Inflammatory macrophage treated with lipopolysaccharide for 4 hours (primary cell): ENCODE measurements at places on chromosomes 7 and 10.

DNA sequence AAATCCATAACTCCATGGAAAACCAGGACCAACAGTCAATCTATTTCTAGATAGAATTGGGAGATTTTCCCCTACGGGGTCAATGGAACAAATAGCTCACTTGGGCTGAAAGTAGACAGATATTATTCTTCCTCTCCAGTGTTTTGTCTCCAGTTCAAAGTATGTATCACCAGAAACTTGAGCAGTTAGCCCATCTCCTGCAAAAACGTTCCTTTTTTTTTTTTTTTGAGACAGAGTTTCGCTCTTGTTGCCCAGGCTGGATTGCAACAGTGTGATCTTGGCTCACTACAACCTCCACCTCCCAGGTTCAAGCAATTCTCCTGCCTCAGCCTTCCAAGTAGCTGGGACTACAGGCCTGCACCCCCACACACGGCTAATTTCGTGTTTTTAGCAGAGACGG, 390.0 kb upstream of the AUTS2 start:
- DNase-seq = no peak

- peak; percentile 54 for DNase-seq
Observed at GRCh38 chr10:5945561-5946418, 31.6 kb downstream of the IL15RA start.

GRCh38 chr7:51619880-51620279, 303.3 kb upstream of the COBL start:
- DNase-seq = no peak

DNA sequence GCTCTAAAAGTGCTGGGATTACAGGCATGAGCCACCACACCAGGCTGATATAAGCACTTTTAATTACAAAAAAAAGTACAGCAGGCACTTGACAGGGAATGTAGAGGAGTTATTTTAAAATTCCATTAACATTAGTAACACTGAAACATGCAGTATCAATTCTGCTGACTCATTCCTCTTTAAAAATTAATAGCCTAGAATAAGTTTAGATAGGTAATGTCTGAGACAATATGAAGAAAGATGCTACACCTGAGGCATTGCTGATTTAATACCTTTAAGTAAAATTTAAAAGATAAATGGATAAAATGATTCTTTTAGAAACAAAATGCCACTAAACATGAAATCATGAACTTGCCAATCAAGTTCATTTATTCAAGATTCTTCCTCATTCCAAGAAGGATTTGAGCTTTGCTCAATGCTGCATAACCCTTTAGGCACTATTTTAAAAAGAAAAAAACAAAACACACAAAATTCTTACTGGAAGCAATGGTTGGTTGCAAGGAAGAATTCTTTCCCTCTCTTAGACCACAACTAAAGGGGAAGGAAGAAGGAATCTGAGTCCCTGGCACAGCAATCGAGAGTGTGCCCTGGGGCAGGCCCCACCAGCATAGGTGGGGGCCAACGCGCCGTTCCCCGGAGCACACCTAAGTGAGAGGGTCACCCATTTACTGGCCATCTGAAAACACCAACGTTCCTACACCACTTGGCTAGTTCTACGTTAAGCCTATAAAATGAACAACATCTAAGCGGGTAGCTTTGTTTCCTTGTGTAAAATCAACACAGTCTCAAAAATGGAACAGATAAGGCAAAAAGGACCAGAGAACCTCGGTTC, 26.6 kb downstream of the ESYT2 start:
- no peak for DNase-seq

DNA sequence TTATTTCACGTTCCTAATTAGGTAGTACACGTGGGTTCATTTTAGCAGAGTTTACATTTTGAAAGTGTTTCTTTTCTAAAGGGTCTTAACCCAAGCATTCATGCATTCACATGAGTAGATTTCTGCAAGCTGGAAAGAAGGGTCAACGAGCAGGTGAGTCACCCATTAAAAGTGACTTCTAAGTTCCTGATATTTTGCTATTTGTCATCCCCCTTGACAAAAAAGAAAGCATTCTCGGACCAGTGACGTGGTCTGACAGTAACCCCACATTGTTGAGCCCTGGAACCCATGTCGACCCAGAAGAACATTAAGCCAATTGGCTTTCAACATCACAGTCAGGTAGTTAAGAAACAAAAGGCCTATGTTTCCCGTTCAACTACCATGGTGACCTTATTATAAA, 49.6 kb downstream of the ABCB5 start:
- no peak for DNase-seq

- peak; percentile 82 for DNase-seq
Observed at GRCh38 chr7:18874880-18875279, 242.6 kb downstream of the TWIST1 start.

DNA sequence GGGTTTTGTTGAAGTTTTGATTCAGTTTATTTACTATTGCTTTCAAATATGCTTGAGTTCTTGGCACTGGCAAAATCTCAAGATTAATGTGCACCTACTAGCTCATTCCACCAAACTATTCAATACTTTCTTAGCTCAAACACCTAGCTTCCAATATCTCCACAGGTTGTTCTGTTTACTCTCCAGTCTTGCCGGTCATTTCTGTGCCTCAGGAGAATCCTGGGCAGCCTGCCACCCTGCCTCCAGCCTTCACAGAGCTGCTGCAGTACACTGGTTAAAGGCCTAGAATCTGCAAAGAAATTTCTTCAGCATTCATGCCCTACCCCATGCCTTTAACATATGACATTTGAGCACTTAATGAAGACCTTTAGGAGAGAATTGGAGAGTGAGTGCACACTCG, 4.0 kb upstream of the TMEM106B start:
- DNase-seq = no peak

GRCh38 chr10:12890958-12891357, 110.6 kb downstream of the CCDC3 start:
- DNase-seq = no peak

GRCh38 chr10:94496010-94496409, 49.6 kb upstream of the HELLS start:
- no peak for DNase-seq

DNA sequence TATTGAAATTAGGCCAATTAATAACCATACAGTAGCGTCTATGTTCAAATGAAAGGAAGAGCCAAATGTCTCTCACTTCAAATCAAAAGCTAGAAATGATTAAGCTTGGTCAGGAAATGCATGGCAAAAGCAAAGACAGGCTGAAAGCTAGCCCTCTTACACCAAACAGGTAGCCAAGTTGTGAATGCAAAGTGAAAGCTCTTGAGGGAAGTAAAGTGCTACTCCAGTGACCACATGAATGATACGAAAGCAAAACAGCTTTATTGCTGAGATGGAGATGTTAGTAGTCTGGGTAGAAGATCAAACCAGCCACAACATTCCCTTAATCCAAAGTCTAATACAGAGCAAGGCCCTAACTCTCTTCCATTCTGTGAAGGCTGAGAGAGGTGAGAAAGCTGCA, 123.8 kb downstream of the TEX36 start:
- no peak for DNase-seq

DNA sequence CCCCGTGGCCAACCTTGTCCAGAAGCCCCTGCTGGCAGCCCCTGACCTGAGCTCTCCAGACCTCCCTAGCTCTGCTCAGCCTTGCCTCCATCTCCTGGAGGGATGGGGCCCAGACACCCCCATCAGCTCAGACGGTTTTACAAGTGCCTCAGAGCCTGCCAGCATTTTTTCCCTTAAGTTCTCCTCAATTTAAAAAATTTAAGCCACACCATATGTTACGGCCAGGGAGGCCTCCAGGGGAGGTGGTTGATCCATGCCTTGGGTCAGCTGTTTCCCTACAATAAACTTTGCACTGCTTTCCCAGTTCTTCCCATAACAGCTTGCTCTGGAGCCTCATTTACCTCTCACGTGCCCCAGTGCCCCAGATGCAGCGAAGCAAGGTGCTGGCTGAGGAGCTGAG, 143.5 kb downstream of the RGS10 start:
- no peak for DNase-seq

- DNase-seq = no peak
Observed at GRCh38 chr10:95437669-95438068, 123.5 kb downstream of the SORBS1 start.

GRCh38 chr10:11344550-11344949, 266.9 kb downstream of the USP6NL start:
- no peak for DNase-seq

DNA sequence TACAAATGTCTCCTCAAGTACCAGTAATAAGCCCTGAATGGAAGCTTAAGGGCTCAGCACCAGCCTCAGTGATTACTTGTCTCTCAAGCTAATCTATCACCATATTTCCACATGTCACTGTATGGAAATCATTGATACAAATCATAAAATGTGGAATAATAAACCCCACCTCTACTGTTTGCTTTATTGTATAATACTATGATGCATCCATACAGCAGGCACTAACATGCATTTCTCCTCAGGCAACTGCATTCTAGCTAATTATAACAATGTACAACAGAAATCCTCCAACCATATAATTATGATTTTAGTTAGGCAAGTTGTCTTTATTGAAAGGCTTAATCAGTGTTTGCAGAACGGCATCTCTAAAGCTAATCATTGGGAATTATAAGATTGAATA, 26.2 kb downstream of the CRPPA start:
- no peak for DNase-seq

- no peak for DNase-seq
Observed at GRCh38 chr10:15672469-15672868, 47.3 kb downstream of the ITGA8 start.

DNA sequence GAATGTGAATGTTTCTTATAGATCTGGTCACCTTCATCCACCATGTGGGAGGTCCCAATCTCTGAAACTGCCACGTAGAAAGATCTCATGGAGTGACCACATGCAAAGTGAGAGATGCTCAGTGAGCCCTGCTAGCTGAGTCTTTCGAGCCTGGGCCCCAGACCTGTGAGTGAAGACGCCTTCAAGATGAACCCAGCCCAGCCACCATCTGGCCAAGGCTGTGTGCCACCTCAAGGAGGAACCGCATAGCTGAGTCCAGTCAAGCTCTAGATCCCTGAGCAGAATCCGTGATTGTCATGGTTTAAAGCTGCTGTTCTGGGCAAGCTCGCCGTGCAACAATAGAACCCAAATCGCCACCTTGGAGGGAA, 20.2 kb upstream of the PPIF start:
- DNase-seq = no peak

GRCh38 chr10:88390041-88390440, 193.1 kb downstream of the RNLS start:
- DNase-seq = no peak

- DNase-seq = peak; percentile 87
Observed at GRCh38 chr10:12617191-12618175, 268.1 kb downstream of the CAMK1D start.

DNA sequence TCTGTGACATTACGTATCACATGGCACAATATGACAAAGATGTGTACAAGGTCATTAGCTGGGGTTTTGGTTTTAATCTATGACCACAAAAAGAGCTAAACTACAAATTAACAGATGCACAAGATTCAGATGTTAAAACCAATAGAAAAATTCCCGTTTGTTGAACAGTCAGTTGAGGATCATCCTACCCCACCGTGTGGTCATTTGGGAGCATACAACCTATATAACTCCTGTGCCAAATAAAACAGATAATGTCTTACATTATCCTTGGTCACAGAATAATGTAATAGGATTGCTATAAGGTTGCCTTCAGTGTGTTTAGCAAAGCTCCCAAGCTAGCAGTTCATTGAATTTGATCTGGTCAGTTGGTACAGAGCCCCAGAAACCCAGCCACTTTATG, 28.2 kb downstream of the ASNS start:
- no peak for DNase-seq

DNA sequence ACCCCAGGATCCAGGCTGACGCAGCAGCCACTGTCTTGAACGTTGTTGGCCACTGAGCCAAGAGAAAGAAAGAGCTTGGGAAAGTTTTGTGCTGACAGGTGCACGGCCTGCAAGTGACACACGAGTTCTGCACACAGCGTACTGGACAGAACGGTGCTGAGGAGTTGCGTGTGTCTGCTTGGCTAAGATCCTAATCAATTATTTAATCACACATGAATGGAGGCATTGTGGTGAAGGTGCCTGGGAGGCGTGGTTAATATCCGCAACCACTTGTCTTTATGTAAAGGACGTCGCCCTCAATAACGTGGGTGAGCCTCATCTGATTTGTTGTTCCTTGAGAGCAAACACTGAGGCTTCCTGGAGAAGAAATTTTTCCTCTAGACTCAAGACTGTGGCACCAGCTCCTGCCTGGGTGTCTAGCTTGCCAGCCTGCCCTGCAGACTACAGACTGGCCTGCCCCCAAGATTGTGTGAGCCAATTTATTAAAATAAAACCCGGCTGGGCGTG, 16.6 kb upstream of the GNA12 start:
- DNase-seq = no peak

- no peak for DNase-seq
Observed at GRCh38 chr10:118596426-118597124, 1.1 kb upstream of the PRLHR start.

- DNase-seq = no peak
Observed at GRCh38 chr7:128920913-128921582, 10.5 kb upstream of the KCP start.

DNA sequence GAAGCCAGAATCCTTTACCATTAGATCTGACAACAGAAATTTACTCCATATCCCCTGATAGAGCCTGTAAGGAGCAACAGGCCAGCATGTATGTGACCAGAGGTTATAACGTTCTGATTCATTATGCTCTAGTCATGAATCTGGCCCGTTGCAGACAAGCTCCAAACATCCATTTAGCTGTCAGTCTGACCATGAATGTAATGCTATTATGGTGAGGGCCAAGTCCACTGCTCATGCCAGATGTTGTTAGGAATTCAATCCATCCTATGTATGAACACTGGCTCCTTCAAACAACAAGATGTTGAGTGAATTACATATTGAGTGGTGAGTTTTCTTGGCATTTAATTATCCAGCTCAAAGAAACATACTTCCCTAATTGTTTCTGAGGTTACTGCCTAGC, 610.1 kb upstream of the ANKRD30A start:
- DNase-seq = no peak

DNA sequence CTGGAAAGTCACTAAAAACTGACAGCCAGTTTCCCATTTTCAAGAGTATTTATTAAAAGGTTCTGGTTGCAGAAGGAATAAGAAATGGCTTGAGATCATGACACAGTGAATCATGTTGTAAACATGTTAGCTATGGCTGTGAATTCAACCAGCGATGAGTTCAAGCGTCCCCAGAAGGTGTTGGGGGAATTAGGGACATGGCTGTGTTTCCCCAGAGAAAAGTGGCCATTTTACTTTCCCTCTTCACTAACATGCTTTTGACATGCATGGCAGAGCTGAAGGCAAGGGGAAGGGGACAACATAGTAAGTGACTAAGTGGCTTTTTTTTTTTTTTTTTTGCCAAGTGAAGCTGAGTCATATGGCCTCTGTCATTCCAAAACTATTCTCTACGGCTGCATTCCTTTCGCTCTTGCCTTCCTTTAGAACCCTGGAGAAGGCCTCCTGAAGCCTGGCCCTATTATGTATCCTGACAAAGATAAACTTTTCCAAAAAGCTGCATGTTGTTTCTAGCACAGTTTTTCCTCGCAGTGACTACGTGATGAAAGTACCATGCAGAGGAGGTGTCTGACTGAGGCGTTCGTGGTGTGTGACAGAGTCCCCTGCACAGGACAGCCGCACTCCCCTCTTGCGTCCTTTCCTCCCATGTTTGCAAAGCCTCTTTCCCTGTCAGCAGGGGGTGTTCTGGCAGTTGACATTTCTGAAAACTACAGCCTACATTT, 46.9 kb downstream of the EGFR start:
- no peak for DNase-seq
